Central memory CD4-positive, alpha-beta T cell (primary cell): ENCODE measurements at places on chromosomes 4 and X.

DNA sequence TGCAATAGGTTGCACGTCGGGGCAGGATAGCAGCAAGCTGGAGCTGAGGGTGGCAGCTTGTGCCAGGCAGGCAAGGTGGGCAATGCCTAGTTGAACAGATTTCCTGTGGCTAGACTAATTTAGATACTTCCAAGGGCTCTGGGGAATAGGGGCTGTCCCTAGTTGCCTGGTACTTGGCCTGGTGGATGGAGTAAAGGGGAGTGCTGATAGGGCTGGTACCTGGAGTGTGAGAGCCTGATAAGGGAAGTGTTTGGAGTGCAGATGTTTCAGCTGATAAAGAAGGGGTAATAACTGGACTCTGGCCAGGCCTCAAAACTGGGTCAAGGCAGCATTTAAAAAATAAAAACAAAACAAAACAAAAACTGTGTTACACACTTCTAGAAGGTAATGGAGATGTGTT, 665.5 kb downstream of the CCSER1 start:
- no peak for DNase-seq

DNA sequence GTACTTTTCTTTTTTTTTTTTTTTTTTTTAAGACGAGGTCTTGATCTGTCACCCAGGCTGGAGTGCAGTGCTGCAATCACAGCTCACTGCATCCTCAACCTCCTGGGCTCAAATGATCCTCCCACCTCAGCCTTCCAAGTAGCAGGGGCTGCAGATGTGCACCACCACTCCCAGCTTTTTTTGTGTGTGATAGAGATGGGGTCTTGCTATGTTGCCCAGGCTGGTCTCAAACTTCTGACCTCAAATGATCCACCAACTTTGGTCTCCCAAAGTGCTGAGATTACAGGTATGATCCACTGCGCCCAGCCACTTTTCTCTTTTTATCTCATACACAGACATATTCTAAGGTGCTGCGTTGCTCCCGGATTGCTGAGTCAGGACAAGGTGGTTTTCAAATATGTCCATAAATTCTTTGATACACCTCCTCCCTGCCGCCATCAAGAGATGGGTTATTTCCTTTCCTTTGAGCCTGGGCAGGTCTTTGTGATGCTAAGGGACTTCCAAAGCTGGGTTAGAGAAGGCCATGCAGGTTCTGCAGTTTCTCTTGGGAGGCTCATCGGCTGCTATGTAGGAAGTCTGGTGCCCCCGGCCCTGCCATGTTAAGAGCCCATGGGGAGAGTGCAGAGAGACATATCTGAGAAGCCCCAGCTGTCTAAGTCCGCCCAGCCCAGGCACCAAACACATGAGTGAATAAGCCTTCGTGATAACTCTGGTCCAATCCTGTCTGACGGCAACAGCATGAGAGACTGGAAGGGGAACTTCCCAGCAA, 8.4 kb upstream of the PLA2G12A start:
- no peak for DNase-seq

- no peak for DNase-seq
These were observed 37.9 kb upstream of the OTUD4 start for GRCh38 chr4:145218251-145218650.

- DNase-seq: no peak
These were observed 143.6 kb upstream of the ZCCHC13 start for GRCh38 chrX:74160358-74160757.

- DNase-seq: no peak
These were observed 75.7 kb upstream of the ARHGAP24 start for GRCh38 chr4:85399270-85399669.

DNA sequence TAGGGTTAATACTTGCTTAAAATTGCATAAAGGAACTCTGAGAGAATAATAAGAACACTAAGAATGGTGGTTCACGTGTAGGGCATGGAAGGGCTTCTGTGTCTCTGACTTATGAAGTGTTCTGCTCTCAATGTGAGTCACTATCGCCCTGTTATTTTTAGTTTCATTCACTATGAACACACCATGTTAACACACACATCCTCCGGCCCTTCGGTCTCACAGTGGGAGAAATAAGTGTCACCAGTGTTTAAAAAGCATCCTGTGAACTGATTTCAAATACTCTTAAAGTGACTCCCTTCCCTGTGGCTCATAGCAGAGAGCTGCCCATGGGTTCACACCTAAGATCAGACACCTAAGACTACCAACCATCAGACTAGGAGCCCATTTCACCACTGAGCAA, 33.8 kb upstream of the FGFBP2 start:
- no peak for DNase-seq

DNA sequence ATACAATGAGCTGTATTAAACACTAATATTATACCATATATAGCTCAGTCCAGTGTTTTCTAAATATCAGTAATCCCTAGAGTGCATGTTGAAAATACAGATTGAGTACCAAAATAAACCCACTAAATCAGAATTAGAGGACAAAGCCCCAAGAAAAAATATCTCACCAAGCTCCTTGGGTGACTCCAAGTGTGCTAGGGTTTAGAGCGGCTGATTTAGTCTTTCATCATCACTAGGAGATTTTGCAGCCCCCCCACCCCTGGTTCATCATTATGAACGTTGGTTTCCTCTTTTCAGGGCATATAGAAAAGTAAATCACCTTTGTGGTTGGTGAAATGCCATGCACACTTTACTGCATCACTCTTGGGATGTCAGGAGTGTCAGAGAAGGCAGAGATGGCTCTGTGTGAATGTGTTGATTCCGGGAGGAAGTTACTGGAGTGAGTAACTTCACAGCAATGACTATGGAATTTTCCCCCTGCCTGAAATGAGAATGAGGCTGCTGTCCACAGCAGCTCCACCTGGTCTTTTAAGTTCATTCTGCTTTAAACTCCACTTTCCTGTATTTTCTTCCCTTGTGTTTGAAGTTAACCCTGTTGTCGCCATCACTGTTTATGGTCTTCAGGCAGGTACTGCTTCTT, 25.2 kb upstream of the ANAPC4 start:
- DNase-seq: no peak
